Body of pancreas (tissue), 4 donors: ENCODE measurements at places on chromosomes 1 and 21. TPM values are rescaled to one million over a fixed set of nuclear protein-coding genes. Genes with fewer than 3 reads are reported as not detected.

DNA sequence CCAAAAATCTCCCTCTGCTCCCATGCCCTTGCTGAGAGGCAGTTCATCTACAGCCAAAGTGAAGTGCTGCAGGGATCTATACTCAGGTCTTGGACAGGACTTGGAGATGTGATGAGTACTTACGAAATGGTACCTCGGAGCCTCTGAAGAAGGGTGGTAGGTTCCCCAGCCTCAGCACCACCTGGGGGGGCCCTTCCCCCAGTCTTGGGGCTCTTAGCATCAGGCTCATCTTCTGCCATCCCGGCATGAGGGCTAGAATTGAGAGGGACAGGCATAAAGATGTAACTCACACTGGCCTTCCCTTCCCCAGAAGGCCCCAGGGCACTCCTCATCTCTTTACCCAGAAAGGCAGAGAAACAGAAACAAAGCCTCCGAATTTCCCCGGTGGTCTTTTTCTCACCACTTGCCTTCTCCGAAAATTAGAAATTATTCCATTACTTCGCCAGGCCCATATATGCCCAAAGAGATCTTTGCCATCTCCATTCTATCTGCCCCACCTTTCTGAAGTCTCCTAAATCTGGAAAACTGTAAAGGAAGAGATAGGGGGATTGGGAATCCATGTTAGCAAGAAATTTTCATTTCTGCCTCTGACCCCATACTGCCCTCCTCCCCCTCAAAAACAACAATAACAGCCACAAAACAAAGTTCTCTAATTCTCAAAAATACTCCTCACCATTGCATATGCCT, 827 bp downstream of the RFX5 start:
- DNase-seq, result no peak

DNA sequence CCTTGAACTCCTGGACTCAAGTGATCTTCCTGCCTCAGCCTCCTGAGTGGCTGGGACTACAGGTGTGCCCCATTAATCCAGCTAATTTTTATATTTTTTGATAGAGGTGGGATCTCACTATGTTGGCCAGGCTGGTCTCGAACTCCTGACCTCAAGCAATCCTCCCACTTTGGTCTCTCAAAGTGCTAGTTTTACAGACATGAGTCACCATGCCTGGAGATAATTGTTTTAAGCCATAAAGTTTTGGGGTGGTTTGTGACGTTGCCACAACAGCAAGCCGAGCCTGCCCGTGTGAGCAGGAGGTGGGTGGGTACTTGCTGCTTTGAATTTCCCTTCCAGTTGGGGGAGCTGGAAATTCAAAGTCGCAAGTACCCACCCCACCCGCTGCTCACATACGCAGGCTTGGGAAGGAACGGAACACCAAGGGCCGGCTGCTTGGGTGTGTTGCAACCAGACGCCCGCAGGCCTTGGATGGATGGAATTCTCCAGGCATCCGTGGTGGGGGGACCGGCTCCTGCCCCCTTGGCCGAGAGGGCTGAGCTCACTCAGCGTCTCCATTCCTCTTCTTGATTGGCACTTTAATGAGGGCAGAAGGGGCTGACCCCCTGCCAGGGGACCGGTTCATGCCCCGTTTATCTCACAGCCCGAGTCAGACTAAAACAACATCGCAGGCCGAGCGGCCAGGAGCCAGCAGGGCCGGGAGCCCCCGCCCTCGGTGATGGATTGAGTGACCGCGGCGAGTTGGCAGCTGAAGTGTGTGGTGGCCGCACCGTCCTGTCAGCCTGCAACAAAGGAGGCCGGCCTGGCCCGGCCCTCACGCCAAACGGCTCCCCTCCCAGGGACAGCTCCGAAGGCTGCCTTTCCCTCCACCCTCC, 78.1 kb downstream of the DHRS3 start:
- DNase-seq, result peak; percentile 31

Gene TYW3
- 8.6 TPM for total RNA-seq

DNA sequence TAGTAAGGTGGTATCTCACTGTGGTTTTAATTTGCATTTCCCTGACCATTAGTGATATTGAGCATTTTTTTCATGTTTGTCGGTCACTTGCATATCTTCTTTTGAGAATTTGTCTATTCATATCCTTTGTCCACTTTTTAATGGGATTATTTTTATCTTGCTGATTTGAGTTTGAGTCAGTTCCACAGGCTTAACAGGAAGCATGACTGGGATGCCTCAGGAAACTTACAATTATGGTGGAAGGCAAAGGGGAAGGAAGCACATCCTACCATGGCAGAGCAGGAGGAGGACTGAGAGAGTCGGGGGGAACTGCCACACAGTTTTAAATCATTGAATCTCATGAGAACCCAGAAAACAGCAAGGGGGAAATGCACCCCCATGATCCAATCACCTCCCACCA, 51.1 kb downstream of the ODF2L start:
- DNase-seq, result no peak

Gene SPRR2B
- total RNA-seq, result not detected

Gene AZIN2
- 1.6 TPM for total RNA-seq

Gene CRP
- total RNA-seq, result 0.33 TPM

Gene ATP6V0B
- total RNA-seq, result 103 TPM

DNA sequence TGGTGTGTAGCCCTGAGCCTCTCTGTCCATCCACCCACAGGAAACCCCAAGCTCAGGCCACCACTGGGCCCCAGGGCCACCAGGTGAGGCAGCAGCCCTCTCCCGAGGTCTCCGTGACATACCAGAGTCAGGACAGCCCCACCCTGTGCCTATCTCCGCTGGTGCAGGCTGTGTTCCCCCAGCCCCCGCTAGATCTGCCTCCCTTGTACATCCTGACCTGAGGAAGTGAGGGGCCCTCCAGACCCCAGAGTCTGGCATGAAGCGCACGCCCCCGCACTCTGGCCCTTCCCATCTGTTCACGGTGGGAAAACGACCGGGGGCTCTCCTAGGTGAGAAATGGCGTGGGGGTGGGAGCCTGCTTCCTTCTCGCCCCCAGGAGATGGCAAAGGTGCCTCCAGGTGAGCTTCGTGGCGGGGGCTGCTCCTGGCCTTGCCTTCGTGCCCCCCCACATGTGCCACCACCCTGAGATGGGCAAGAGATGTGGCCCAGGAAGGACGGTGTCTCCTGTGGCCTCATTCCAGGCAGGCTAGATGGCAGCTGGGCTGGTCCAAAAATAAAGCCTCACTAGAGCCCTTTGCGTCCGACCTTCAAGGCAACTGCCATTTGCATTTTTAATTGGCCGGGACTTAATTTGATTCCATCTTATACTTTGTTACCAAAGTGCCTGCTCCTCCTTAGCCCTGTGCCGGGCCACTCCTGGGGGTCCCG, 3.1 kb downstream of the GABRD start:
- no peak for DNase-seq

GRCh38 chr1:174965362-174966007, 34.3 kb upstream of the CACYBP start:
- DNase-seq, result no peak

GRCh38 chr1:4395158-4395557, 259.3 kb upstream of the AJAP1 start:
- no peak for DNase-seq

DNA sequence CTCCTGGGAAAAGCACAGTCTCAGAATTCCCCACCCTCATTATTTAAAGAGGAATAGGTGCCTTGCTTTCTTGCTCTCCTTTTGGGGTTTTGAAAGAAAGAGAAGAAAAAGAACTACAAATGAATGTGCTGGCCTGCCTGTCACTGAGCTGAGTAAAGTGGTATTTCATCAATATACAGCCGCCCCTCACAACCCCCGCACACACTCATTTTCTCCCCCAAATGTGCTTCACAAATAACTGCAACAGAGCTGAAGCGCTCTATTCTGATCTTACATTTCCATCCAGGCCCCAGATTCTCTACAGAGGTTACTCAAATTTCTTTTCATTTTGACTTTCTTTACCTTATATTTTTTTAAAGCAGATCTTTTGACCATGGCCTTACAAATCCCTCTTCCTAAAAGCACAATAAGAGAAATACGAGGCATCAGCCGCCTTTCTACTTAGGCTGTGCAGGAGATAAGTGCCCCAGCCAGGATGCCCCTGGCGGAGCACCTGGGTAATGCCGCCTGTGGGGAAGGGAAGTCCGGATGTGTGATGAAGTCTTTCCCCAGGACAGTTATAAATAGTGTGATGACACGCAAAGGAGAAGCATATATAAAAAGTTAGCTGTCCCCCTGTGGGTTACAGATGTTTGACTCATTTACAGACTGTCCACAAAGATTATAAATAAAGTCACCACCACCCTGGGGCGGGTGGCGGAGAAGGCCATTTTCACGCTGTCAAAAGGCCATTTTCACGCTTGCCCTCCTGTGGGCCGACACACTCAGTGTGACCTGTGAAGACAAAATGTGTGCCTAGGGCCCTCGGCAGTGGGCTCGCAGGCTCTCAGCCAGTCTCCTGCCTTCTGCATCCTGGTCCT, 6.5 kb downstream of the KCNN3 start:
- DNase-seq, result peak; percentile 32

Gene NDUFS2
- total RNA-seq, result 67.2 TPM

GRCh38 chr1:15939181-15940109, 36.5 kb downstream of the ZBTB17 start:
- peak; percentile 77 for DNase-seq

Gene TDRD5
- total RNA-seq, result not detected

- no peak for DNase-seq
These were observed 72.7 kb downstream of the DIRAS3 start for GRCh38 chr1:67977756-67978155.

Gene ADAMTS4
- 7.9 TPM for total RNA-seq

Gene VANGL1
- total RNA-seq, result 3.9 TPM

Gene ANXA9
- total RNA-seq, result 33.3 TPM

GRCh38 chr21:18499761-18500376, 96.3 kb upstream of the TMPRSS15 start:
- peak; percentile 46 for DNase-seq

GRCh38 chr1:8169364-8170058, 143.4 kb upstream of the ERRFI1 start:
- DNase-seq, result peak; percentile 93

GRCh38 chr1:216184126-216184680, 239.0 kb downstream of the USH2A start:
- DNase-seq, result no peak

Gene ATP13A2
- 56.8 TPM for total RNA-seq

DNA sequence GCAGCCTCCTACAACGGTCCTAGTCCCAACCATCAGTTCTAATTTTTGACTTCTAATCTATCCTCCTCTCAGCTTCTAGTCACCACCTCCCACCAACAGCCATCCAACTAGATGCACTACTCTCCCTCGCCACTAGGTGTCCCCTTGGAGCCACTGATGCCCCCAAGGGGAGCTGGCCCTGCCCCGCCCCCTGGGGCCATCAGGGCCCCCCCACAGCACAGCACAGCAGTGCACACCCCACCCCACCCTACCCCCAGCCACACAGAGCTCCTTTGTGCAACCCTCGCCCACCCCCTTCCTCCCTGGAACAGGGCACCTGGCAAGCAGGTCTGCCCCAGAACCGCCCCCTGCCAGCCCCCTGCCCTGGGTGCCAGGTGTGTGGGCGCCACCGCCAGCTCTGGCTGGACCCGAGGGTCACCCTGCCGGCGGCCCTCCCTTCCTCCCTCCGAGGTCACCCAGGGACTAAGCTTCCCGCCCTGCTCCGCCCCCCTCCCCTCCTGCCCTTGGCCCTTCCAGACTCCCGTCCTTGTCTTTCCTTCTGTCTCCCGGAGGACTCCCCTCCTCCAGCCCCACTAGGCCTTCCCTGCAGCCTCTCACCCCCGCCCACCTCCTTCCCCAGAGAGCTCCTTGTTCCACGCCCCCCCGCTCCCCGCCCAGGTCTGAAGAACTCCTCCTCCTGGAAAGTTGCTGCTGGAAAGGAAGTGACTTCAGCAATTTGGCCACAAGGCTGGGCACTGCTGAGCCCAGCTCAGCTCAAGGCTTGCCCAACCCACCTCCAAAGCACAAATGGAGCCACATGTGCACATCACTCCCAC, 47.0 kb downstream of the AHDC1 start:
- DNase-seq, result peak; percentile 97

GRCh38 chr1:206507284-206508129, at the start of gene RASSF5:
TSS of gene RASSF5 (plus strand) at chr1:206507531. CDS start at chr1:206507603, 72 bp downstream.
- DNase-seq, result peak; percentile 92

Gene VCAM1
- total RNA-seq, result 9.6 TPM

- DNase-seq, result no peak
These were observed 142.3 kb upstream of the EDN2 start for GRCh38 chr1:41626616-41627375.

GRCh38 chr1:41093826-41094225, 72.3 kb upstream of the SLFNL1 start:
- no peak for DNase-seq

GRCh38 chr1:168598125-168598524, 21.7 kb downstream of the XCL1 start:
- no peak for DNase-seq

DNA sequence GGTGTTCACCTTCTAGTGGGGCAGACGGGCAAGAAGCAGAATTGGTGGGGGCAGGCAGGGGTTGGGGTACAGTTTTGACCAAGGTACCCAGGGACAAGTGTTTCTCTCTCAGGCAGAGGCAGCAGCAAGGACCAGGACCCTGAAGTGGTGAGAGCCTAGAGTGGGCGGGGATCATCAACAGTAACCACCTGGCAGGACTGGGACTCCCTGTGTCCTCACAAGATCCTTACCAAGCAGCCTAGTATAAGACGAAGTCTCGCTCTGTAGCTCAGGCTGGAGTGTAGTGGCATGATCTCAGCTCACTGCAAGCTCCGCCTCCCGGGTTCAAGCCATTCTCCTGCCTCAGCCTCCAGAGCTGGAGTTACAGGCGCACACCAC, 3.2 kb upstream of the NADK start:
- DNase-seq, result no peak

Gene LMOD1
- 14.8 TPM for total RNA-seq

Gene CELA3A
- 37,316 TPM for total RNA-seq

DNA sequence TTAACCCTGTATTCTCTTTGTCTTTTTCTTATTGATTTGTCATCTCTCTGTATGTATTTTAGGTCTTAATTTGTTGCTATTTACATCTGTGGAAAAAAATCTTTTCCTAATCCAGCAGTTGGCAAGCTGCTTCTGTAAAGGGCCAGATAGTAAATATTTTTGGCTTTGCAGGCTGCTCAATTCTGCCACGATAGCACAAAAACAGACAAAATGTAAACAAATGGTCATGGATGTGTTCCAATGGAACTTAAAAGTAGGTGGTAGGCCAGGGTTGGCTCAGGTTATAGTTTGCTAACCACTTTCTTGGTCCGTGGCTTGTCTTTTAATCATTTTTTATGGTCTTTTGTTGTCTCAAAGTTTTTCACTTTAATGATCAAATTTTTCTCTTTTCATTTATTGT, 371.8 kb downstream of the HHAT start:
- DNase-seq, result no peak

- no peak for DNase-seq
These were observed 14.1 kb downstream of the EVA1C start for GRCh38 chr21:32426592-32427051.

Gene HNRNPCL2
- not detected for total RNA-seq

Gene CA6
- not detected for total RNA-seq

DNA sequence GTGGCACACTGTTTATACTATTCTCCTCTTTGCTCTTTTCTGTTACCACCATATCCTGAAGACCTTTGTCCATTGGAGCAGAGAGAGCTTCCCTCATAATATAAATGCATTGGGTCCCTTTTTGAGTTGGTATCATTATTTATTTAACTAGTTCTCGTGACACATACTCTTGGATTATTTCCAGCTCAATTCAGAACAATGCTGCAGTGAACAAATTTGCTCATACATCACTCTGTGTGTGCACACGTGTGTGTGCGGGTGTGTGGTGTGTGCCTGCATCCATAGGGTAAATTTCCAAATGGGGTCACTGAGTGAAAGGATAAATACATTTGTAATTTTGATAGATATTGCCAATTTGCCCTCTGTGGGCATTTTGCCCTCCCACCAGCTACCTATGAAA, 5.8 kb downstream of the PLA2G2A start:
- no peak for DNase-seq
